ENCODE measurements at places on chromosomes 16 and 17.

- no peak for DNase-seq
These were observed 361.7 kb upstream of the TNRC6C start for GRCh38 chr17:77596491-77597417.

DNA sequence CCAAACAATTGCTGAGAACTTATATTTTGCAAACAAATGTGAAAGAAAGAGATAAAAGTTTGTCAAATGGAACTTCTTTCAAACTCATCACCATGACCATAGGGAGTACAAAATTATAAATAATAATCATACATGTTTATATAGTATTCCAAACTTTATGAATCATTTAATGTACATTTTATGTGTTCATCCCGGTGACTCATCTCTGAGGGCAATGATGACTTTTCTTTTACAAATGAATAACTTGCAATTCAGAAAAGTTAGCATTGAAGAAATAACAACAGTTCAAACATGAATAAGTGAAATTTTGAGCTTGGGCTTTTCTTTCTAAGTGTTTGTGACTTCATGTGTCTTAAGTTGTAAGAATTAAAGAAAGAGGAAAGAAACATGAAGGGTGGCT, 66.3 kb upstream of the CDH8 start:
- no peak for DNase-seq

DNA sequence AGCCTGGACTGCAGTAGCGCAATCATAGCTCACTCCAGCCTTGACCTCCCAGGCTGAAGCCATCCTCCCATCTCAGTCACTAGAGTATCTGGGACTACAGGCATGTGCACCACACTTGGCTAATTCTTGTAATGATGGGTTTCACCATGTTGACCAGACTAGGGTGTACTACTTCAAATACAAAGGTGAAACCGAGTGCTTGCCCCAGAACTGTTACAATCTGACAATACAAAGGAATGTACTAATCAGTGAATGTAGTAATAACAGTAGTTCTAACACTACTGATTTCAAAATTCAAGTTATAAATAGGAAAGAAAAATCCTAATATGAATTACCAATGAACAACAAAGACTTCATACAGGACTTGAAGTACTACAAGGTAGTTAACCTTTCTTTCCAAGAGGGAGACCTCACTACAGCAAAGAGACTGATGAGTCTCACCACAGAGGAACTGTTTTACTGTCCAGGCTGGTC, 24.4 kb downstream of the CRK start:
- DNase-seq, result no peak

GRCh38 chr16:10584981-10585438, 4.6 kb upstream of the EMP2 start:
- DNase-seq, result no peak

DNA sequence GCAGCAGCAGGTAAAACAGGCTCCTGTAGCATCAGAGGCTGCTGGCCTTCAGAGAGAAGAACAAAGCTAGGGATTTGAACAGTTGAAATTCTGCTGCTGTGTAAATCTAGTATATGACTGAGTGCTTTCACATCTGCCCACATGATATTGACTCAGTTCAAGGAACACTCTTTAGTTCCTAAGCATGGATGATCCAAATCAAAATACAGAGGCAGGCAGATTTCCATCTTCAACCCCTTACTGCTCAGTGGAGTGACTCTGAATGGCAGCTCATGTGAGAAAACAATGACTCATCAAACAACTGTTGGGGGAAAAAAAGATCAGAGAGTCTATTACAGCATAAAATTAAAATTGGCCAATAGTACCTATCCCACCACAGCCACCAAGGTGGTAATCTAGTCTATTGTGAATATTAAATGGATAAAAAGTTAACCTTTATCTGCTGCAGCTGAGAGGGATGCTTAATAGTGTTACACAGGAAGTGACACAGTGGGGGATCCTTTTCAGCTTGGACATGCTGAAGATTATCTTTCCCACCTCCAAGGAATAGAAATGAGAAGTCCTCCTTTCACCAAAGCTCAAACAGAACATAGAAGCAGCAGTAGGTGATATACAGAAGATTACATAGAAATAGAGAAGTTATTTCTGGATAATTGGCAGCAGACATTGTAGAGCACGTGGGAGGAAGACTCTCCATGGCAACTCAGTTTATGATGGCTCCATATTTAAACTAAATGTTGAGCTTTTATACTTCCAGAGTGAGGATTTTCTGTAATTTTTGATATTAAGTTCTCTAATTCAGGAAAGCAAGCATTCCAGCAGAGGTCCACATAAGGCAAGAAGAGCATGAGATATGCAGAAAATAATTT, 239.7 kb upstream of the ERCC4 start:
- no peak for DNase-seq

DNA sequence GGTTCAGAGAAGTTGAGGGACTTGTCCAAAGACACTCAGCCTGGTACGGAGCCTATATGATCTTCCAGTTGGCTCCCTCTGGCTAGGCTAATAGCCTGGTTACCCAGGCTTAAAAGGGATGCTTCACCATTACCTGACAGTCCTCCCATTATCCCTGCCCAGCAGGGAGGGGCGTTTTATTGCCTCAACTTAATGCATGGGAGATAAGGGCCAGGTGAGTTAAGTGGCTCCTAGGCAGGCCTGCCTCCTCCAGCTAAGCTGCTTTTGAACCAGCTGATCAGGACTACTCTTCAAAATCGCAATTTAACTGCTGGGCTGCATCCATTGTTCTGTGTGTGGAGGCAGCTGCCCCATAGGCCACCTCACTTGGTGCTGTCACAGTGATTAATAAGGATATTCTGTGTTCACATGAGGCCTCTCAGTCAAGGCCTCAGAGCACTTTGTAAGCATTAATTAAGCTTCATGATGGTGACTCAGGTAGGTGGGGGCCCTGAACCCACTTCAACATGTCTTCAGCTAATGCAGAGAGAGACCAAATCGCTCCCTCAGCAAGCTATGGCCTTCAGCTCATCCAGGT, 27.9 kb downstream of the SMPD3 start:
- DNase-seq, result peak; percentile 94

GRCh38 chr16:5647051-5647450, 549.5 kb upstream of the EEF2KMT start:
- no peak for DNase-seq

- no peak for DNase-seq
These were observed 1.7 kb downstream of the PDP2 start for GRCh38 chr16:66881964-66882508.

GRCh38 chr16:57123974-57124674, 31.7 kb downstream of the CPNE2 start:
- DNase-seq, result no peak

- peak; percentile 41 for DNase-seq
These were observed 68.1 kb upstream of the GRIN2A start for GRCh38 chr16:10250137-10250828.

DNA sequence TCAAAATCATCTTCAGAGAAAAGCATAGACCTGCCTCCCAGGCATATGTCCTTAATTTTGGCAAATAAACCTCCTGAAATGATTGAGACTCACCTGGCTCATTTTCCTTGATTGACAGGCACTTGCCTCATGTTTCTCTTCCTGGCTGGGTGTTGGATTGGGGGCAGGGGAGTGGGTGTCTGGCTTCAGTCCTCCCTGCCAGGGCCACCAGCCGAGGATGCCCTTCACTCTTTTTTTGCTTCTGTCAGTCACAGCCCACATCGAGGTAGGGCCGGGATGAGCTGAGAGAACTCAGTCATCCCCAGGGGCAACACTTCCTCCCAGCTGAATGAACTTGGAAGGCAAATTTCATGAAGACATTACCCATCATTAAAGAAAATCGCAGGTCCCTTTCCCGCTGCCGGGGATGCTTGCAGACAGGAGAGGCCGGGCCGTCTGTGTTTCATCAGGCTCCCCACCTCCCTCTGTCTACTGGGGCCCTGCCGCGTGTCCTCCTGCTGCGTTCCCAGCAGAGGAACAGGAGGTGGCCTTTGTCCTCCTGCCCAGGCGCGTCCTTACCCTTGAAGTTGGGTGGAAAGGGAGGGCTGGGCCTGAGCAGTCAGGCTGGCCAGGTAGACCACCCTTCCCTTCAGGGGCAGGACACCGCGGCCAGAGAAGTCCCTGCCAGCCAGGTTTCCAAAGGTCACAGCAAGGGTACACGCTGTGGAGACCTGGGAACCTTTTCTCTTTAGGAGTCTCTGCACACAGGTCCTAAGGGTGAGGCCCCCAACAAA, 11.2 kb upstream of the DNAH17 start:
- no peak for DNase-seq

DNA sequence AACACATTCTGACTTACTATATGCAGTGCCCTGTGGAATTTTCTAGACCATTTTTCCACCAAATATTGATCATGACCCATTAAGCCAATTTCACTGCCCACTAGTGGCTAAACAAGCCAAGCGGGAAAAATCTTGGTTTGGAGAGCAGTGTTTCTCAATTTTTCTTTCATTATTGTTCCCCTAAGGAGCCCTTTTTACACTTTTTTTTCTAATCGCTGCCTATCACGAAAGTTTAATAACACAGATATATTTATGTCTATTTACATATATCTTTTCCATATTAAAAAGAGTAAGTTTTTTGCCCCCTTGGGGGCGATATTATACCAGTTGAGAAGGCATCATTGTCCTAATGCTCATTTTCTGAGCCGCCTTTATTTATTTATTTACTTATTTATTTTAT, 10.8 kb upstream of the TLCD3B start:
- DNase-seq, result no peak

All from DMS79 (cell line).